ENCODE measurements at places on chromosomes 3 and 15. TPM values are rescaled to one million over a fixed set of nuclear protein-coding genes. Genes with fewer than 3 reads are reported as not detected.

PLS1 gene
- total RNA-seq, result 1.0 TPM

EPHA6 gene
- not detected for total RNA-seq

- DNase-seq, result no peak
- H3K27me3 ChIP-seq, result peaks cover 12% of the 10 kb centered on the region
- no peaks in the 10 kb centered on the region for H3K4me1 ChIP-seq
- no peak overlapping the region for H3K27ac ChIP-seq
- no peaks in the 10 kb centered on the region for H3K36me3 ChIP-seq
These were observed 73.0 kb downstream of the MYH15 start for GRCh38 chr3:108437439-108437838.

GRCh38 chr15:48289628-48290027 lies 41.6 kb upstream of the DUT start:
- H3K4me3 ChIP-seq, result no peak overlapping the region
- no peaks in the 10 kb centered on the region for H3K36me3 ChIP-seq
- H3K27ac ChIP-seq, result no peak overlapping the region
- H3K4me1 ChIP-seq, result peaks cover 4% of the 10 kb centered on the region
- H3K27me3 ChIP-seq, result peaks cover 7% of the 10 kb centered on the region

CYP1A1 gene
- not detected for total RNA-seq

DNA sequence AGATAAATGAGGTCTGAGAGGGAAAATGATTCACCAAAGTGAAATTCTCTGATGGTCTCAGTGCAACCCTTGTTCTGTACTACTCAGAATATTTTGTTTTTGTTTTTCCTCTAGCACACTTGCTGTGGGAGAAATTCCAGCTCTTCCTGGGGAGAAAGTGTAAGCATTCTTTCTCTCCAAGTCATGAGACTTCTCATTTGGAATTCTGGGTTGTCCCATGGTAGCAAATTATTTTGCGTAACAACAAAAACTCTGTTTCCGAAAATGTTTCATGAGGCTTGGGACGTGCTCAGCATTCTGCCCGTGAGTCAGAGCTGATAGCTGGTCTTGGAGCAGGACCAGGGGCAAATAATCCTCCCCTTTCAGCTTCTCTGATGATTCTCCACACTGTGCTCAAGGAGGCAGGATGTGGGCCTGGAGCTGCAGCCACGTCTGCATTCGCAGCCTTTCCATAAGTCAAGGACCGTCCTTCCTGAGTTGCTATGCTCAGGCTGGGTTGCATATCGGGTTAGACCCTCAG lies 70.3 kb downstream of the SENP2 start:
- DNase-seq, result no peak
- peaks cover 37% of the 10 kb centered on the region for H3K27me3 ChIP-seq
- no peak overlapping the region for H3K27ac ChIP-seq
- H3K36me3 ChIP-seq, result no peaks in the 10 kb centered on the region

- peaks cover 14% of the 10 kb centered on the region for H3K36me3 ChIP-seq
- no peaks in the 10 kb centered on the region for H3K27me3 ChIP-seq
- no peak for DNase-seq
- peaks cover 22% of the 10 kb centered on the region for H3K4me1 ChIP-seq
These were observed 33.6 kb downstream of the VPS13C start for GRCh38 chr15:62026487-62027262.

GRCh38 chr15:99475754-99476412 lies 89.9 kb upstream of the MEF2A start:
- DNase-seq, result no peak
- peaks cover 3% of the 10 kb centered on the region for H3K4me1 ChIP-seq
- peak overlapping the region; percentile 2 for H3K4me3 ChIP-seq
- peaks cover 20% of the 10 kb centered on the region for H3K27me3 ChIP-seq

DNASE1L3 gene
- 0.65 TPM for total RNA-seq

- H3K4me3 ChIP-seq, result no peak overlapping the region
- no peak for DNase-seq
- no peaks in the 10 kb centered on the region for H3K36me3 ChIP-seq
These were observed 22.2 kb upstream of the FBN1 start for GRCh38 chr15:48667701-48668100.

DNA sequence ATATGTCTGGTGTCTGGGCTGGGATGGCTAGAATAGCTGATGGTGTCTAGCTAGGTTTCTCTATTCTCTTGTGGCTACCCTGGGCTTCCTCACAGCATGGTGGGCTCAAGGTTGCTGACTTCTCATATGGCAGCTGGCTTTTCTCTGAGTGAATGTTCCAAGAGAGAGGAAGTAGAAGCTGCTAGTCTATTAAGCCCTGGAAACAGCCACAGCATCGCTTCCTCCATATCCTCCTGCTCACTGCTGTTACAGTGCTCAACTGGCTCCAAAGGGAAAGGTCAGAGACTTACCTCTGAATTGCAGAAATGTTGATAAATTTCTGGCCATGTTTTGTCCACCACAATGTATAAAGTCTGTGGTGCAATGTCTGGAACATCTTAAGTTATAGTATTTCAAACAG lies 299.9 kb upstream of the ADAMTS9 start:
- no peak for DNase-seq
- no peaks in the 10 kb centered on the region for H3K27me3 ChIP-seq
- no peak overlapping the region for H3K4me3 ChIP-seq
- H3K27ac ChIP-seq, result no peak overlapping the region

GRCh38 chr3:197000211-197000610 lies 29.4 kb downstream of the MELTF start:
- H3K36me3 ChIP-seq, result no peaks in the 10 kb centered on the region
- DNase-seq, result no peak
- H3K27ac ChIP-seq, result no peak overlapping the region

GRCh38 chr15:22259881-22260421 lies 179.6 kb downstream of the OR4M2 start:
- peak overlapping the region; percentile 59 for H3K4me3 ChIP-seq
- peak overlapping the region; percentile 41 for H3K27ac ChIP-seq
- peaks cover 19% of the 10 kb centered on the region for H3K4me1 ChIP-seq

DUOXA2 gene
- total RNA-seq, result not detected

DNA sequence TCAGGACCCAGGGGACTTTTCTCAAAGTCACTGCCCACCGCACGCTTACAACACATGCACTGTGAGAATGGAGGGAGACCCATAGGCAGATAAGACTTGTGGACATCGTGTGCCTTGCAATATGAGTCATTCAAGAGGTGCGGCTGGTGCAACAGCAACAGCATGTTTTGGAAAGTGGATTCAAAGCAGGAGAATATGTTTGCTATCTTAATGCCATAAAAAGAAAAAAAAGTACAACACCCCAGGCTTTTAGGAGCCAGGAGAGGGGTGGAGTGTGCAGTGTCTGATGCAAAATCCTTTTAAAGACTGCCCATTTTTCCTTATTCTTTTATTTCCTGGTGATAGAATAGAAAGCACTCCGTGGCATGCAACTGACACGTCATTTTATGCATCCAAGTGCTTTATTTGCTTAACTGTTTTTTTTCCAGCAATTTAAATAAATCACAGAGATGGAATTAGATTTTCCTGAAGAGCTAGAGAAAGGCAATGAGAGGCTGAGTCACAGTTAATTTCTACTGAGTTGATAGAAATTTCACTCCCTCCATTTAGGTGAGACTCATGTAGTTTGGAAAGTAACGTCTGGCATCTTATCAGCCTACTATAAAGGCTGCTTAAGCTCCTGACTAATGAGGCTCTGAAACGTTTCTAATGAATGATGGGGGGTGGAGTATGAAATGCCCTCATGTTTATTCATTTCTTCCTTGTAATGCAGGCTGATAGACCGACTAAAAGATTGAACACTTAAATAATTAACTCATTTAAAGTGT lies 96.4 kb downstream of the NSUN3 start:
- peaks cover 29% of the 10 kb centered on the region for H3K27me3 ChIP-seq
- no peak overlapping the region for H3K27ac ChIP-seq
- peaks cover 2% of the 10 kb centered on the region for H3K4me1 ChIP-seq
- no peak for DNase-seq

KBTBD13 gene
- total RNA-seq, result not detected

- H3K4me3 ChIP-seq, result no peak overlapping the region
- peaks cover 10% of the 10 kb centered on the region for H3K4me1 ChIP-seq
- no peak overlapping the region for H3K27ac ChIP-seq
- H3K27me3 ChIP-seq, result peaks cover 6% of the 10 kb centered on the region
These were observed 182.7 kb downstream of the GOLGA6L6 start for GRCh38 chr15:20358779-20359414.

HDC gene
- 3.5 TPM for total RNA-seq

GLDN gene
- 0.21 TPM for total RNA-seq

CERS3 gene
- total RNA-seq, result 2.8 TPM
